ENCODE measurements at places on chromosomes 16 and 17.

GRCh38 chr16:62060089-62060488 lies 23.9 kb upstream of the CDH8 start:
- DNase-seq: no peak
- no peaks in the 10 kb centered on the region for H3K4me1 ChIP-seq
- H3K36me3 ChIP-seq: no peaks in the 10 kb centered on the region
- H3K27me3 ChIP-seq: no peaks in the 10 kb centered on the region

DNA sequence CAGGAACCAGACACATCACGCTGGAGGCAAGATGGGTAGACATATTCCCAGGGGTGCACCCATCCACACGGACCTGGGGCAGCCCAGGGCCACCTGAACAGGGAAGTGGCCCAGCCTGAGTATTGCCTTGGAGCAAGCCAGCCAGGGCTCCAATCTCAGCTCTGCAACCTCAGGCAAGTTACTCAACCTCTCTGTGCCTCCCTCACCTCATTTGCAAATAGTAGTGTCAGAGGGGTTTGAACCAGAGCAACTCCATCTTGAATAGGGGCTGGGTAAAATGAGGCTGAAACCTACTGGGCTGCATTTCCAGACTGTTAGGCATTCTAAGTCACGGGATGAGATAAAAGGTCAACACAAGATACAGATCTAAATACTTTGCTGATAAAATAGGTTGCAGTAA lies 35.1 kb upstream of the SNN start:
- peaks cover 37% of the 10 kb centered on the region for H3K4me1 ChIP-seq
- H3K36me3 ChIP-seq: no peaks in the 10 kb centered on the region
- DNase-seq: no peak
- H3K4me3 ChIP-seq: no peak overlapping the region

GRCh38 chr16:86671486-86672178 lies 93.3 kb downstream of the FOXL1 start:
- no peak overlapping the region for H3K4me3 ChIP-seq
- no peaks in the 10 kb centered on the region for H3K4me1 ChIP-seq
- no peak overlapping the region for H3K27ac ChIP-seq

DNA sequence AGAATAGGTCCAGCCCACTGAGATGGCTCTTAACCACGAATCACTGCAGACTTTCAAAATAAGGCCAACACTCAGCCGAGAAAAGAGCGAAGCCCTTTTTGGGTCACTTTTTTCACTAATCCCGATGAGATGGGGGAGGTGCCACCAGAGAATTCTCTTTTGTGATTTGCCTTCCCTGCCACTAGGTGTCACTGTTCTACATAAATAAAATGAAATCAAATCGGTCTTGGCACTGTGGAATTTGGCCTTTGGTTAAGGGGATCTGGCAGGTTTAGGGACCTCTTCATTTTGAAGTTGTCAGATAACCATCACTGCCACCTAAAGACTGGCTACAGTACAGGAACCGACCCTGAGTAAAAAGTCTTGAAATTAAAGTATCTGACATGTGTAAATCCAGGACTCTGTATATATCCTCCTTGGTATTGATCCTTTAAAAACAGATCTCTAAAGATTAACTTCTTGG lies 147.0 kb downstream of the HS3ST4 start:
- H3K4me3 ChIP-seq: no peak overlapping the region
- no peak overlapping the region for H3K27ac ChIP-seq
- peaks cover 5% of the 10 kb centered on the region for H3K27me3 ChIP-seq
- DNase-seq: peak; percentile 27

DNA sequence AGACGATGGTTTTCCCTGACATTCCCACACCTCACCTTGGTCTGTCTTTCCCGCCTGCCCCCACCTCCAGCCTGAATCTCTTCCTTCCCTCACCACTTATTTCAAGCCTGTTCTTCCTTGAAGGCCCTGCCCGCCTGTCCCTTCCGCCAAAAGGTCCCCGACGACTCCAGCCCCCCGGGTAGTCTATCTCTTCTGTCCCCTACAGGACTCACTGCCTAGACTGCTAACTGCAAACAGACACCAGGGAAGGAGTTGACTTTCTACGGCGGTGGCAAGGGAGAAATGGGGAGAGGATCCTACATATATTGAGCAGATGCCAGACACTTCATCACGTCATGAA lies 53.7 kb downstream of the NT5M start:
- H3K27me3 ChIP-seq: no peaks in the 10 kb centered on the region
- DNase-seq: no peak
- peaks cover 23% of the 10 kb centered on the region for H3K4me1 ChIP-seq
- H3K36me3 ChIP-seq: no peaks in the 10 kb centered on the region

DNA sequence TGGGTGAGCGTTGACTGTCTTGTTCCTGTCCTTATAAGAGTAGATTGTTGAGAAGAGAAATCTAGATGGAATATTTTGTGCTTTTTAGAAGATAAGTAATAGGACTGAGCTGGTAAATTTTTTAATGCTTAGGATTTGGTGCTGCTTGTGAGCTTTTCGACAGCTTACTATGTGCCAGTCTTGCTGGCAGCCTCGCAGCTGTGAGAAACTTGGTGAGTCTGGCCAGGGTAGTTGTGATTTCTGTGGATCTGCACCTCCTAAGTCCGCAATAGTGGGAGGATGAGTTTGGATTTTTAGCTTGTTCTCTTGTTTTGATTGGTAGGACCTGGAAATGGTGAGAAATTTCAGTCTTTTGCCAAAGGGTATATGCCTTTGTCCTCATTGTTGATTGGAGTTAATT lies 3.6 kb downstream of the SOCS7 start:
- peaks cover 58% of the 10 kb centered on the region for H3K4me1 ChIP-seq
- H3K27me3 ChIP-seq: no peaks in the 10 kb centered on the region
- no peak overlapping the region for H3K4me3 ChIP-seq
- H3K27ac ChIP-seq: no peak overlapping the region
- no peak for DNase-seq
- peaks cover 4% of the 10 kb centered on the region for H3K36me3 ChIP-seq

DNA sequence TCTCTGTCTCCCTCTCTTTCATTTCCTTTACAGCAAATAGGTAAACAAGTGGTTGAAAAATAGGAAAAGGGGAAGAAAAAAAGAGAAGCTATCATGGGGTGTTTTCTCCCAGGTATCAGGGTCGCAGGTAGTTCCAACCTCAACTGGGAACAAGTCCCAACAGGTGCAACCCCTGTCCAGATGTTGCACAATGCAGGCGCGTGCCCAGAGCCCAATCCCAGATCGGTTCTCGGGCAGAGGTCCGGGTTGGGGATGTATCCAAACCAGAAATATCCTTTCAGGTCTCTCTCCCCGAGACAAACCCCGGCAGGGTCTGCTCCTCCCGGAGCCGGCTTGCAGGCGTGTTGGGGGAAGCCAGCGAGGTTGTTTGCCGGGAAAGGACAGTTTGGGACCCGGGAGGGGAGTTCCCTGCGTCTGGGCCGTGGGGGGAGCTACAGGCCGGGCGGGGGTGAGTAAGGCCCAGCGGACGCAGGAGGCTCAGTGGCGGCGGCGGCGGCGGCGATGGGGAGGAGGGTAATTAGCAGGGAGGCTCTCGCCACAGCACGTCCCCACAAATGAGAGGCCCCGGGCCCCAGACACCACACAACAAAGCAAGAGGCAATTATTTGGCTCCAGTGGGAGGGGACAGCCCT lies 21.2 kb upstream of the SP6 start:
- H3K4me3 ChIP-seq: no peak overlapping the region
- H3K36me3 ChIP-seq: no peaks in the 10 kb centered on the region
- H3K4me1 ChIP-seq: no peaks in the 10 kb centered on the region
- no peak overlapping the region for H3K27ac ChIP-seq
- peaks cover 26% of the 10 kb centered on the region for H3K27me3 ChIP-seq

DNA sequence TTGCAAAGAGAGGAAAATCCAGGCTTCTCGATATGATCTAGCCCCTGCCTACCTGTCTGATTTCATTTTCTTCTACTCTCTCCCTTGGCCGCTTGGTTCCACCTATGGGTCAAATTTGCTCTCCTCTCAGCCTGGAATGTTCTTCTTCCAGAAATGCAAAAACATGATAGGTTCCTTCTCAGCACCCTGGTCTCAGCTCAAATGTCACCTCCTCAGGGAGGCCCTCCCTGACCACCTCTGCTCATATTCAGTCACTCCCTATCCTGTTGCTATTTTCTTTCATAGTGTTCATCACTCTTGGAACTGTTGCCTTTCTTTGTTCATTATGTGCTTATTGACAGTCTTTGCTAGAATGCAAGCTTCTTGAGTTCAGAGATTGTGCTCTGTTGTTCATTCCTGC lies 208.6 kb downstream of the KATNIP start:
- no peaks in the 10 kb centered on the region for H3K27me3 ChIP-seq
- no peaks in the 10 kb centered on the region for H3K4me1 ChIP-seq
- no peak overlapping the region for H3K27ac ChIP-seq
- no peak for DNase-seq
- H3K4me3 ChIP-seq: no peak overlapping the region

DNA sequence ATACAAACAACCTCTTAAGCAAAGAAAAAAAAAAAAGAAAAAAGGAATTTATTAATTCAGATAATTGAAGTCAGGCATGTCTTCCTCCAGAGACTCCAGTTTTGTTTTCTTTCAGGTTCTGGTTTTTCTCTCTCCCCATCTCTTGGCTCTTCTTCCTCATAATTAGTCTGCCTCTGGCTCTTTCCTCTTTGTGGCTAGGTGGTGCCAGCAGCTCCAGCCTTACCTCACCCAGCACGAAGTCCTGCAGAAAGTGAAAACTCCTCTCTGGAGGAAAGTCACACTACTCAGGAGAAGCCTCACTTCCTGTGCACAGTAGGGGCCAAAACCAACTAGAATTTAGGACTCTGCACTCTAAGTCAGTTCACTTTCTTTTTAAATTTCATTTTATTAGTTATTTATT lies 10.3 kb upstream of the NFAT5 start:
- no peaks in the 10 kb centered on the region for H3K36me3 ChIP-seq
- peaks cover 4% of the 10 kb centered on the region for H3K4me1 ChIP-seq
- no peak overlapping the region for H3K4me3 ChIP-seq
- DNase-seq: no peak
- H3K27ac ChIP-seq: no peak overlapping the region
- H3K27me3 ChIP-seq: no peaks in the 10 kb centered on the region

DNA sequence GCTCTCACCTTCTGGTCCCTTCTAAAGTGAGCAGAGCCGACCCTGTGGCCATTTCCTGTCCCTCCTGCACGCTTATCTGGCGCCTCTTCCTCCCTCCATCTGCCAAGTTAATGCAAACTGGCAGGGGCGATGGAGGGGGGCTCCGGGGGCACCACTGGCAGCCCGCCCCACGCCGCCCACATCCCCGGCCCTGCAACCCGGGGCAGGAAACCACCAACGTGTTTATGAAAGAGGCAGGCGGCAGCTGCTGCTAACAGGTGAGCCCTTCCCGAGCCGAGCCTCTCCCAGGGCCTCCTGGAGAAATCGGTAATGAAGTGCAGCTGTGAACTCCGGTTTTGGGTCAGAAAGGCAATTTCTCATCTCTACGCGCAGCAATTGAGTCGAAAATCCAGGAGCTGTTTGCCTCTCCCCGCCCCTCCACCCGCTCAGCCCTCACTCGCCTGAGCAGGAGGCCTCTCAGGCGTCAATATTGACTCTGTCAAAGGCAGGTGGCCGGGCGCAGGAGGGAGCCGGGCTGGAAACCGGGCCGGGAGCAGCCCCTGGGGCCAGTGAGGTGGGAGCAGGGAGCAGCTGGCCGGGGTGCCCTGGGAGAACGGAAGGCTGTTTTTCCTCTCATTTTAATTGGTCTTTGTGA lies 164.4 kb upstream of the GSE1 start:
- H3K27ac ChIP-seq: peak overlapping the region; percentile 99
- H3K36me3 ChIP-seq: no peaks in the 10 kb centered on the region
- no peaks in the 10 kb centered on the region for H3K27me3 ChIP-seq
- H3K4me3 ChIP-seq: no peak overlapping the region

GRCh38 chr17:74863420-74864296 lies 4.0 kb upstream of the GRIN2C start:
- H3K4me1 ChIP-seq: no peaks in the 10 kb centered on the region
- no peak overlapping the region for H3K4me3 ChIP-seq
- H3K27ac ChIP-seq: no peak overlapping the region
- peaks cover 3% of the 10 kb centered on the region for H3K27me3 ChIP-seq

DNA sequence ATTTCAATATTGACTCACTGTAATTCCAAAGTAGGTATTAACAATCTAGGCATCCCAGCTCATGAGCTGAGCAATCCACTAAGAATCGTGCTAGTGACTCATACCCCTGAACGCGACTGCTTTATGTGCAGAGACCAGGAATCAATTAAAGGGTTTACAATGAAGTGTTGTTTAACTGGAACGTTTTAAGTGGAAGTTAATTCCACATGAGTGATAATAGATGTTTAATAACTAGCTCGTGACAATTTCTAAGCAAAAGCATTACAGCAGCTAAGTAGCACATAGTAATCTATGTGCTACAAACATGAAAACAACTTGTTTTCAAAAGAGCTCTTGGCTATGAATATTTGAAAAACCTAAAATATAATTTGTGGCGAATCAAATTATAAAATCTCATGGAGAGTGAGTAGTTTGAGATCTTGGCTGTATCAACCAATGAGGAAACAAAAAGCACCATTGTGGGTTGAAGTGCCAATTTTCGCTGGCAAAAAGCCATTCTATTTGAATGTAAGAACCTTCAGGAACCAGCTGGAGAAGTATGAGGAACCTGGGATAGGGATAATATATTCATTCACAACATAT lies 9.4 kb downstream of the GJC1 start:
- no peaks in the 10 kb centered on the region for H3K36me3 ChIP-seq
- no peak overlapping the region for H3K27ac ChIP-seq
- H3K4me1 ChIP-seq: no peaks in the 10 kb centered on the region
- no peaks in the 10 kb centered on the region for H3K27me3 ChIP-seq
- H3K4me3 ChIP-seq: no peak overlapping the region
- no peak for DNase-seq

- no peaks in the 10 kb centered on the region for H3K36me3 ChIP-seq
- H3K4me1 ChIP-seq: peaks cover 7% of the 10 kb centered on the region
- H3K27me3 ChIP-seq: no peaks in the 10 kb centered on the region
- no peak overlapping the region for H3K4me3 ChIP-seq
Observed at GRCh38 chr16:81739503-81739902, 39.6 kb upstream of the PLCG2 start.

DNA sequence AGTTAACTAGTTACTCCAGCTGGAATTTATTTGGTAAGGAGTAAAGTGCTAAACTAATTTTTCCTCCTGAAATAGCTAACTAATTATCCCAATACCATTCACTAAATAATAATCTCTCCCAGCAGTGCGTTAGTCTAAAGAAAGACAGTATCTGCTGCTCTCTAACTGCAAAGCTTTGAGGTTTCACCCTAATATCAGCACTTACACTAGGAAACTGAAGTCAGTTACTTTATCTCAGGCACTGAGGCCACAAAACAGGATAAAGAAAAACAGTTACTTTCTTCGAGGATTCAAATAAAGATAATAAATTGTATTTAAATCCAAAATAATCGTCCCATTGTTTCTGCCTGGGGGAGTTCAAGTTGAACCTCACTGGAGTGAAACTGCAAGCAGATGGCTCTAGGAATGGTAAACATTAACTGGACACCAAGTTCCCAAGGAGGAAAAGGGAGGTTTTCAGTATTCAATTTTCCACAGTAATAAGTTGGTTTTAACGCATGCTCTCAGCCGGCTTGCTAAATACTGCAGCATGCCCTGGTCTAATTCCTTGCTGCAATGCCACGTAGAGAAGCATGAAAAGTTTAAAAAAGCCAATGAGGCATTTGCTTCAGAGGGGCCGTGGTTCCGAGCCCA lies 20.0 kb upstream of the FOXJ1 start:
- no peaks in the 10 kb centered on the region for H3K4me1 ChIP-seq
- no peak overlapping the region for H3K4me3 ChIP-seq
- no peaks in the 10 kb centered on the region for H3K36me3 ChIP-seq
- no peak for DNase-seq
- H3K27me3 ChIP-seq: no peaks in the 10 kb centered on the region
- H3K27ac ChIP-seq: no peak overlapping the region
